Activated naive CD4-positive, alpha-beta T cell treated with anti-CD3 and anti-CD28 coated beads for 36 hours (primary cell): ENCODE measurements at places on chromosomes 2 and 18.

DNA sequence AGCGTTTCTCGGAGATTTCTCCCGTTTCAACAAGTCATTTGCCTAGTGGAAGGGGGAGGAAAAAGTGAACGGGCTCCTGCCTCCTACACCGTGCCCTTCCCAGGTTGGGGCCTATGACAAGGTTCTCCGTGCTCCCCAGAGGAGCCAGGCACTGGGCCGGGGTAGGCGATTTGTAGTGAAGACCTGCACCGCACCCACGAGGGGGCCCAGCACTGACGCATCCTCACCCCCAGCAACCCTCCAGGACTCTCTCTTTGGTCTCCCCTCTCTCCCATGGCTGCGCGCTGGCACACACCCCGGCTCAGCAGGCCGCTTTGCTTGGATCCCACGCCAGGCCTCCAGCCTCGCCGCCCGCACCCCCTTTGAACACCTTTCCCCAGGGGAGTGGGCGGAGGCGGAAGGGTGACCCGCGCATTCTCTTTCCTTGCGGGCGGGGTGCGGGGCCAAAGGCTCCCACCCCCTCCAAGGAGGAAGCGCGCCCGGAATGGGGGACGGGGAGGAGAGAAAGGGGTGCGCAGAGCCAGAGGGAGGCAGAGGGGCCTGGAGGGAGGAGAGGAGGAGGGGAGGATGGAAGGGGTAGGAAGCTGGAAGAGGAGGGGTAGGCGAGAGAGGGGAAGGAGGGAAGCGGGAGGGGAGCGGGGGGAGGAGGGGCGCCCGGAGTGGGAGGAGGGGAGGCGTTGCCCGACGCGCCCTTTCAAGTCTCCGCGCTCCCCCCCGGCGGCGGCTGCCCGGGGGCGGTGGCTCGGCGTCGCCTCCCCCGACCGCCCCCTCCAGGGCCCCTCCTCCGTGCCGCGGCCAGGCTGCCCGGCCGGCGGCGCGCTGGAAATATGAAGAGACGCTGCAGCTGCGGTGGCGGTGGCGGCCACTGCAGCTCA, at the start of gene APCDD1:
APCDD1 (plus strand) TSS at position 830 of the 875 bp plus-strand sequence. CDS start 347 bp downstream, outside the sequence.
- no peak for DNase-seq

GRCh38 chr18:55484773-55485172, 103.2 kb downstream of the TCF4 start:
- DNase-seq, result no peak

DNA sequence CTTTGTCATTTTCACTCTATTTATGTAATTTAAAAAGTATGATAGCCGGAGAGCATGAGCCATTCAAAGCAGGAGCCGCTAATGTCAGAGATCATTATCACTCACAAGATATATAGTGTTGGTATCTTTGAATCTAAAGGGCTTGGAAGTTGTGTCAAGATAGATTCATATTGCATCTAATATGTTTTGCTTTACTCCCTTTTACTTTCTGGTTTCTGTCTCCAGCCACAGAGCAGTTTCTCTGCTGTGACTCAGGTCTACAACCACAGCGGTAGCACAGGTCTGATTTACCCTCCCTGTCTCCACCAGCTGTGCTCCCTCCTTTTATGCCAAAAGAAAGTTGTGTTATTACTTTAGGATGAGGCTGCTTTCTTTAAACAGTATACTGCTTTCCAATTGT, 424.0 kb downstream of the ARHGAP15 start:
- DNase-seq, result peak; percentile 35

DNA sequence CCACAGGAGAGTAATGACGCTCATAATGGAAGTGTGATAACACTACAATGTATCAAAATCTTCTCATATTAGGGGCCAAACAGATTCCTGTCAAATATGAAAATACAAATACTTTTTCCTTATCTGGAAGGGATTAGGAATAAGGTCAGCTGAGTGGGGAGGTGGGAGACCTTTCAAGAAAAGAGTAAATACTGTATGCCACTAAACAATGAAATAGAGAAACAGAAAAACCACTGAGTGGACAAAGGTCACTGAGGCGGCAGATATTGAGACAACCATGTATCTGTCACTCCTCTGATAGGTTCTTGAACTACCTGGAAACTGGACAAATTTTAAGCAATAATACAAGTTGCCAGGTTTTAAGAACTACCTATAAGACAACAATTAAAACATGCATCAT, 59.3 kb downstream of the RTTN start:
- DNase-seq, result no peak

GRCh38 chr2:213306316-213306942, 22.2 kb downstream of the SPAG16 start:
- DNase-seq, result no peak

DNA sequence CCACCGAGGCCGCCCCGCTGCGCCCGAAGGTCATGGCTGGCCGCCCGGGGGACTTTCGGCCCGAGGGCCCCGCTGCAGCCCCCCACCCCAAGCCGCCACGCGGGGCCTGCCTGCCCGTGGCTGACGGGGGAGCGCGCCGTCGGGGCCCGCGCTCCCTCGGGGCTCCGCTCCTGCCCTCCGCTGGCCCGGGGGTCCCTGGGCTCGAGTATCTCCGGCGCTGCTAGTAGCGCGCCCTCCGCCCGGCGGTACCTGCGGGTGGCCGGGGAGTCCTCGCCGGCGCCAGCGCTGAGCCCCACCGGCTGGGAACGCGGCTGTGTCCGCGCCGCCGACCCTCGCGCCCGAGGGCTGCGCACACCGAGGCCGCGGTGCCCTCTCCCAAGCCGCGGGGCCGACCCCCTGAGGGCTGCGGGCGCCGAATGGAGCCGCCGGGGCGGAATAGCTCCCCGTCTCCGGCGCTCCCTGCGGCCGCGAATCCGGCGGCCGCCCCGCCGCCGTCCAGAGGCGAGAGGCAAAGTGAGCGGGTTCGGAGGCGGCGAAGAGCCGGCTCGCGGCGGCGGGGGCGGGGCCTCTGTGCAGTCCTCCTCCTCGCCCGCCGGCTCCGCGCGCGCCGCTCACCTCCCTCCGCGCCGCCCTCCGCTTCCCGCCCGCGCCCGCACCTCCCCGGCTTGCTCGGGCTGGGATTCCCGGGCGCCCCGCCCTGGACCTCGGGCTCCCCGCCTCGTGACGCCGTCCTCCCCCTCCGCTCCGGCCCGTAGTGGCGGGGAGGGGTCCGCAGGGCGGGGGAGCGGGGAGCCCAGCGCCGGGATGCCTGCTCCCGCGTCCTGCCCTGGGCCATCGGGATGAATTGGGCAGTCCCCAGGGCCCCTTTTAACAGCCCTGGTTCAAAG, at the start of gene KCNG3:
KCNG3 (minus strand) TSS at position 515 of the 887 bp plus-strand sequence; CDS start at position 34, 481 bp downstream.
- DNase-seq, result peak; percentile 74

- DNase-seq, result peak; percentile 77
Observed at GRCh38 chr2:17646081-17646554, 105.6 kb downstream of the VSNL1 start.

DNA sequence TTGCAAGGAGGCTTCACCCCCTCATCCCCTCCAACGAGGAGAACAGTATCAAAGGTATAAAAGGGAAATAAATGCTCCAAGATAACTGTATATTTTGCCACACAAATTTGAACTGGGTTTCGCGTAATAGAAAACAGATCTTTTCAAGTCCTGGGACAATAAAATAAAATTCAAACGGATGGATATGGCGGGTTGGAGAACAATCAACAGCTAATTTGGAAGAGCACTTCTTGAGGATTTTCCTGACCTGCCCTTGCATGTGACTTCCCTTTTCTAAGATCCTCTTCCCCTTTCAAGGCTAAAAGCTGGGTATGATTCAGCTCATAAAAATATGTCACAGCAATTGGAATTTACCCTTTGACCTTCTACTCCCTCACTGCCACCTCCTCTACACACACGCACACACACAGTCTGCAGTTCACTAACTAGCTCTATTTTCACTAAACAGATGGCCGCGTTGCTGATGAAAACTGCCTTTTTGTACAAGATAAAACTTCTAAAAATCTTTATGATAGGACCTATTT, 386.9 kb downstream of the FIGN start:
- no peak for DNase-seq

- DNase-seq, result no peak
Observed at GRCh38 chr18:10400534-10401307, 53.7 kb upstream of the APCDD1 start.

DNA sequence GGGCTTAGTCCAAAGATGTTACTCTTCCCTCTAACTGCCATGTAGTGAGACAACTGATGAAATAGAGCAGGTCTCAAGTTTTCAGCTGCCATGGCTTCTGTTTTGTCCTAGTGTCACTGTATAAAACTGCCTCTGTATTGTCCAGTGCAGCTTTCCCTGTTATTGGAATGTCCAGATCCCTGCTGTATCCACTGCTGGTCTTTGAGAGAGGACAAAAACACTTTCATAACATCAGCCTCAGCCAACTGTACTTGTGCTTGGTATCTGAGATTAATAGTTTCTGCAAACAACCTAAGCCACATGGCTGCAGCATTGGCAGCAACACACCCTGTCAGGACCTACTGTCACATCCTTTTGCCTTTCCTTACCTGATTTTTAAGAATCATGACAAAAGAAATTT, 480.2 kb downstream of the LPIN1 start:
- no peak for DNase-seq

GRCh38 chr2:140586379-140586778, 1544.4 kb downstream of the LRP1B start:
- peak; percentile 4 for DNase-seq

DNA sequence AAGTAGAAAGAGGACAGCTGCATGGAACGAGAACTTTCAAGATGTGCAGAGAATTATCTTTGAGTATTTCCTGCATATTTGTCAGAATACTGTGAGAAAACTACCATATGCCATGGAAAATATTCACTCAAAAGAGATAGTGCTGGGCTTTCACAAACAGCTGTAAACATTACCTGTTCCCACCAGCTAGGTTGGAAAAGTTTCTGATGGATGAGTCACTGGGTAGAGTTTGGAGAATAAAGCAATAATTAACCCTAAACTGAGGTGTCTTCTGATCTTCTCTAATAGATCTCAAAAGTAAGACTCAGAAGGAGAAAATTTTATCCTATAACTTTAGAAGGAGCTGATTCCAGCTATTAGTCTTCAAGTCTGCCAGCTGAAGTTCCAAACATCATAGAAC, 3.9 kb upstream of the FSIP2 start:
- DNase-seq, result no peak

GRCh38 chr2:239293775-239294430, 106.9 kb downstream of the HDAC4 start:
- peak; percentile 89 for DNase-seq

GRCh38 chr2:73614105-73614504, 28.1 kb downstream of the NAT8 start:
- DNase-seq, result peak; percentile 58

DNA sequence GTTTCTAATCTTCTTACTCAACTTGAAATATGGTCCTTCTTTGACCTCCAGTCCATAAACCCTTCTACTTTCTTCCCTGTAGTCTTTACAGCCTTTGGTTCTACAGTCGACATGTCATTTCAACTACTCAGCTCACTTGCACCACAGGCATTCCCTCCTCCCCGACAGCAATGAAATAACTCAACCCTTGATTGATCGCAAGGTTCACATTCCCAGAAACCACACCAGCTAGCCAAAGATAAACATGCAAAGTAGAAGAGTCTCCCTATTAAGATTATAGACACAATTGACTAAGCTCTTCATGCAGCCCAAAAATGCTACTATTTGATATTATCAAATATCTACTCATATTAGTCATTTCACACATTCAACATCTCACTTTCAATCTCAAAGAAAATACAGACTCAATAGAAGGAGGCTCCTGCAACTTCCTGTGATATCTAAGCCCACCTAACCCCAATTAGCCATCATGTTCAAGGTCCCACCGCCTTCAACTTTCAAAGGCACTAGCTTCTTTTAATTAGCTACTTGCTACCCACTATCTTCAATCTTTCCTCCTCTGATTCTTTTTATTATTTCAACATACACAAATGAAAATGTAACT, 50.8 kb downstream of the RTTN start:
- DNase-seq, result no peak

DNA sequence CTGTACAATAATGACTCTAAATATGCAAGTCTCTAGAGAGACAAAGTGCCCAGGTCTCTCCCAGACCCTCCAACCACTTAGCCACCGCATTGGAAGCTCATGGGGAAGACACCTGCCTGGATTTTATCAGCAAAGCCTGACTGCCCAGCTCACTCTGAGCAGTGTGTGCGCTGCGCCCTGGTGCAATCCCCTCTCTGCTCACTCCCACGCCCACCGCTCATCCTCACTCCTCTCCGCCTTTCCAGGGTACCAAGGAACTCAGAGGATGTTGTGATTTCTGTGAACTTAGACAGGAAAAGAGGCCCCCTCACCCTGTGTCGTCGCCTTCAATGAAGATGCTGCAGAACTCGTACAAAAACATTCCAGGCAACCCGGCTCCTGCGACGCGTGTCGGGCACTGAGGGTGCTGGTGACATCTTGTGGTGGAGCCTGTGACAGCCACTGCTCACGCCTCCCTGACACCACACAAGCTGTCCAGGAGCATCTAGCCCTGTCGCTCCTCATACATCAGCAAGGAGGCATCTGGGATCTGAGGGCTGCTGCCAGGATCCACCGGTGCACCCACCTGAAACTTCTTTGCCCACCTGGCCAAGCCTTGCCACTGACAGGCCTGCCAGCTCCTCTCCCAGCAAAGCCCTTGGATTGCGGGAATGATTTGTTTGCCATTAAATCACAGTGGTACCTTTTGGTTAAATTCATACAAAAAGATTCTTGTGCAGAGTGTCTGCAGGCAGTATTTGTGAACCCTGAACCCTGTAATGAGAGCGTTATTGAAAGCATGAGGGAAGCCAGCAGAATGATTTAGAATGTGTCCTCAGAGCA, 220.4 kb downstream of the ZNF516 start:
- peak; percentile 26 for DNase-seq

GRCh38 chr2:196314780-196315179, 143.4 kb upstream of the STK17B start:
- no peak for DNase-seq

GRCh38 chr18:76419811-76420210, 75.2 kb downstream of the ZNF516 start:
- DNase-seq, result no peak

DNA sequence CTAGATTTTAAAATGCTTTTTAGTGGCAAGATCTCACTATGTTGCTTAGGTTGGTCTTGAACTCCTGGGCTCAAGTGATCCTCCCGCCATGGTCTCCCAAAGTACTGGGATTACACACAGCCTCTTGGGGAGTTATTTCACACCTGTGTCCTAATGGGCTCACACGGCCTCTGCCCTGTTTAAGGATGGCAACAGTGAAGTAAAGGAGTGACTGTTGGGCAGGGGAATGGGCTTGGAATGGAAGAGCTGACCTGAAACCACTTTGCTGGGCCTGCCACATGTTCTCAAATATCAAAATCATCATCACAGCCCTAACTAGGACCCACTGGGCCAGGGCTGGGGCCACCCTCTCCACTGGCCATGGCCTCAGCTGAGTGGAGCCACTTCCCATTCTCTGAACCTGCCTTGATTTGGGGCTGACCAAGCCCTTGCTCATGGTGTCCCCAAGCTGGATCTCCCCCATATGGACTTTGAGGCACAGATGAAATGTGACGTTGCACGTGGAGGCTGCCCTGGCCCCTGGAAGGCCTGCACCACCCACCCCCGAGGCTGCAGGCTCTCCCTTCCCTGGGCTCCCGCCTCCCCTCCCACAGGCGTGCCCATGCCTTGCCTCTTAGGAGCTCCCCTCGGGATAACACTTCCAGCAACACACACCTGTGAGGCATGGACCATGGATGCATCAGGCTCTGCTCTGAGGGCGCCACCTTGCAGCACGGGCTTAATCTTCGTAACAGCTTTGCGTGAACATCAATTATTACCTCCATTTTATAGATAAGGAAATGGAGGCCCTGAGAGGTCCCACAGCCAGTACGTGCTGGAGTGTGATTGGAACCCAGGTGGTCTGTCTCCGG, 71.8 kb upstream of the SMAD7 start:
- no peak for DNase-seq
